Stimulated activated CD4-positive, alpha-beta T cell treated with anti-CD3 and anti-CD28 coated beads, Interleukin-1b, Interleukin-23, amount 100 ng/mL, for 24 hours (primary cell): ENCODE measurements at places on chromosomes 5 and 9.

DNA sequence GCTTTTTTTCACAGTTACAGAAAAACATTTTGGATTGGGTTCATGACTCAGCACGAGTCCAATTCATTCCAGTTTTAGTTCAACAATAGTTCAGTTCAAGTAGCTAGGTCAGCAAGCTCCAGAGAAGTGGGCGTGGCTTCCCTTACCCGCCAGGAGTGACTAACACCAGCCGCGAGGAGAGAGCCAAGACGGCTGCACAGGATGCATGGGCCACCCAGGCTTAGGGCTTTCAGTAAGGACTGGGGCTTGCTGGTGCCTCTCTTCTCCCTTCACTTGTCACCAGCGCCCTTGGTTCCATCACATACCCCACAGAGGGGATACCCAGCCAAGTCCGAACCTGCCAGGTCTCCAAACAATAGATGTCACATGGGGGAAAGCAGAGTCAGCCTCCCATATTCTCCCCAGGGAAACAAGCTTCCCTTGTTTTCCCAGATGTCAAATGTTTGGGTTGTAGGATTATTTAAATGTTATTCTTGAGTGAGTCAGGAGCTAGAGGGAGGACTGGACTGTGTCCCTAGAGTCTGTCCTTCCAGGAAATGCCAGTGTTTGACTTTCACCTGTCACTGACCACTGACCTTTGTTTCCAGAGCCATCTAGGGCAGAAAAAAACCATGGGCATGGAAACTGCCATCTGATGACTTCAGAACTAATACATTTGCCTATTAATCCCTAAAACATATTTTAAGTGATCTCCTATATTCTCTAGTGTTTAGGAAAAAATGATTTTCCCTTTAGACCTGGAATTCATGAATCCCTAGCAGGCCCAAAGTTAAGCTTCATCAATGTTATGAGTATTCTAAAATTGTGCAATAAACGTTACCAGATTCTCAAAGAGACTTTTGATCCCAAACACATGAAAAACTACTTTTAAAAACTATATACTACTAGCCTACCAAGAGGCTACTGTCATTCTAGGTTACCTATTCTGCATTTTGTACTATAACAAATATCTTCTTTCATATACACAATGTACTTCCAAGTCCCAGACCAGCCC is 51.9 kb downstream of the NIPAL4 start:
- peak; percentile 3 for DNase-seq

GRCh38 chr9:33813712-33814641 is 3.0 kb upstream of the UBE2R2 start:
- no peak for DNase-seq

GRCh38 chr9:91714020-91714806 is 235.8 kb downstream of the ROR2 start:
- DNase-seq = no peak

- no peak for DNase-seq
These were observed 7.5 kb downstream of the KIAA1958 start for GRCh38 chr9:112494153-112494552.

DNA sequence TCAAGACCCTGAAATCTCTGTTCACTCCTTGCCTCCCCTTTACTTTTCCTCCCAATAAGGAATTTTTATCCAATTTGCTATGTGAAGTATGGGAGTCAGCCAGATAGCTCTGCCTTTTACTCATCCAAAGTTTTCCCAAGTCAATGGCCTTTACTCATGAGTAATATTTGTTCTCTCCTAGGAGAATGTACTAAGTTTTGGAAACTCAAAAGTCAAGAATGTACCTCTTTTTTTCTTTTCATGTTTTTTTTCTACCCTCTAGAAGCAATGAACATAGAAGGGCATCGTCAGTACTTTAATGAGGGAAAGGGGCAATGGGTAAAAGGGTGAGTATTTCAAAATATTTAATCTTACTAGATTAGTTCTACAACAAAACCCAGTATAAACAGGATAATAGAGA is 140.2 kb upstream of the SGCD start:
- DNase-seq = no peak
